ENCODE measurements at places on chromosomes 13 and 19.

GRCh38 chr13:58908019-58908679, 1255.6 kb downstream of the DIAPH3 start:
- no peak for DNase-seq

DNA sequence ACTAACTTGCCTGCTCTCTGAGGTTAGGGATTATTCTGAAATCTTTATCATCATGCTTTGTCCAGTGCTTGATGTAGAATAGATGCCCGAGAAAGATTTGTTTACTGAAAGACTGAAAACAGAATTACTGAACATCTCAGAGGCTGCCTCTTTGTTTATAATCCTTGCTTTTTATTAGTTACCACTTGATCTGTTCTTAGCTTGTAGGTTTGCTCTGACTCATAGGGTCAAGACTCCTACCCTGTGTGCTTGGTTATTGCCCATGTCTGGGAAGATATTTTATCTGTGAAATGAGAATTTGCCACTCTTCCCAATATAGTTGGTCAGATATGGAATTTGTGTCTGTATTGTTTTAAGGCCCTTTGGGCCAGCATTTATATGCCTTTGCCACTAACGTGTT, 675.3 kb downstream of the DIAPH3 start:
- no peak for DNase-seq

DNA sequence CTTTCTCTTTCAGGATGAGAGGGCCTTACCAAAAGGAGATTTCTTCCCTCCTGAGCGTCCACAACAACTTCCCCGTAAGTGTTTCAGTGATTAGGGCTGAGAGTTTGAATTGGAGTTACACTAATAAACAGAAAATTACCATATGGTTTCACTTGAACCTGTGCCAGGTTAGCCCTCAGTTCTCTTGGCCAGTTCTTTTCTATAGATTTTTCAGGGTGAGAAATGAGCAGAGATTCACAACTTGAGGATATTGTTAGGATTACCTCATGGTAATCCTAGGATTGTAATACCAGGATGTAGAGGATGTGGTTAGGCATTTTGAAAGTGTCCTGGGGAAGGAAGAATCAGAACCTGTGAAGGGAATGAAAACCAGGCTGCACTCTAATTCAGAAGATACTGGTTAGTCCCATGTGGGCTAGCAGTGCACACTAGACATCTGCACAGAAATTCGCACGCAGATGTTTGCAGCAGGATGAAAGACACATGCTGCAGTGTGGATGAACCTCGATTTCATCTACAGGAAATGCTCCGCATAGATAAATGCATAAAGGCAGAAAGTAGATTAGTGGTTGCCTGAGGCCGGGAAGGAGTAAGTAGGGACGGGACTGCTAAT, 24.1 kb downstream of the HNRNPM start:
- no peak for DNase-seq

DNA sequence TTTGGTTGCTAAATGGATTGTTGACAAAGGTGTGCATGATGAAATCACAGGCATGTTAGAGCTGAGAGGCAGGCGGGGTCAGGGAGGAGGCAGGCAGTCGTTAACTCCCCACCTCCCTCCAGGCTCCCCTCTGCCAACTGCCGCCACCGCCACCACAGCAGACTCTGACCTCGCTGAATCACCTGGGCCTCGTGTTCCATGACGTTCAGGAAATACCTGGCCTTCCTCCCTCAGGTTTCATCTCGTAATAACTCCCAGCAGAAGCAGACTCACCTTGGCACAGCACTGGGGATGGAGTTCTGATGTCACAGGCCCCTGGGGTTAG, 198.5 kb downstream of the KATNAL1 start:
- DNase-seq: no peak

DNA sequence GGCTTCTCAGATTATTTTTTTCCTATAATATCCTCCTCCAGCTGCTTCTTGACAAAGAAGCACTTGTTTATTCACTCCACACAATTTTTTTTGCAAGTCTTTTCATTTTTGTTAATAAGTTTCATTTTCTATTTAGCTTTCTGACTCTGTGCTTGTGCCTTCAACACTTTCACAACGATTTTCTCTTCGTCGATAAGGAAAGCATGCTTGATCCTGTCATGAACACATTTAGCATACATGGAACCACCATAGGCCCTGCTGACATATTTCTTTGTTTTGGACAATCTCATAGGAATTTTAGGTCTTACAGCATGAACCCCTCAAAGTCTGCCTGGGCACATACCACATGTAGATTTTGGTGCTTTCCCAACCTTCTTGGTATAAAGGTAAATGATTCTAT, 346.0 kb downstream of the KCNRG start:
- no peak for DNase-seq

GRCh38 chr13:59842507-59842906, 321.2 kb downstream of the DIAPH3 start:
- no peak for DNase-seq

GRCh38 chr19:40682431-40682964, 8.0 kb downstream of the NUMBL start:
- no peak for DNase-seq

DNA sequence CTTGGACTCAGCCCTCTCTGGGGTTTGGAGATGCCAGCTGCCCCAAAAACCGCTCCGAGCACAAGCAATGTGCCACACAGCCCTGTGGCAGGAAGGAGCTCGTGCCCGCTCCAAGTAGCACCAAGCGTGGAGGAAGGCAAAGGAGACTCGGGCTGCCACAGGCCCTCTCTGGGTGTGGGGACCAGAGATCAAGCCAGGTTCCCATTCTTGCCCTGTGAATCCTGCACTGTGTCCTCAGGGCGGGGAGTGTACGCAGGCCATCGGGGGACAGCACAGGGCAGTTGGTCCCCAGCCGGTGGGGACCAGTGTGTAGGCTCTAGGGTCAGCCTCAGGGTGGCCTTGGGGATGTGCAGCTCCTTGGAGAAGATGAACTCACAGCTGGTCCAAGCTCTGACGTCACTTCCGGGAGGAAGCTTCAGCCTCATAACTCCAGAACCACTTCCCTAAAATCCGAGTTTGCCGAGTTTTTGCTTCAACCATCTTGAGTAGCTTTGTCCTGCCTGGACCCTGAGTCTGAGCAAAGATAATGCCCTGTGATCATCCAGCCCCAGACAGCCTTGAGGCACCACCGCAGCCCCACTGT, 9.3 kb upstream of the CPAMD8 start:
- no peak for DNase-seq

GRCh38 chr13:20815464-20815863, 41.7 kb upstream of the EEF1AKMT1 start:
- DNase-seq: no peak

DNA sequence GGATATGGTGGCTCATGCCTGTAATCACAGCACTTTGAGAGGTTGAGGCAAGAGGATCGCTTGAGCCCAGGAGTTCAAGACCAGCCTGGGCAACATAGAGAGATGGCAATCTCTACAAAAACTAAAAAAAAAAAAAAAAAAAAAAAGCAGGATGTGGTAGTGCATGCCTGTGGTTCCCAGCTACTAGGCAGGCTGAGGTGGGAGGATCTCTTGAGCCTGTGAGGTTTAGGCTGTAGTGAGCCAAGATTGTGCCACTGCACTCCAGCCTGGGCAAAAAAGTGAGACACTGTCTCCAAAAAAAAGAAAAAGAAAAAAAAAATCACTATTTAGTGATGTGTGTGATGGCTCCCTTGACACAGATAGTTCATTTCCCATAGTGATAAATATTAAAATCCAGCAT, 365.0 kb upstream of the NBEA start:
- DNase-seq: no peak

DNA sequence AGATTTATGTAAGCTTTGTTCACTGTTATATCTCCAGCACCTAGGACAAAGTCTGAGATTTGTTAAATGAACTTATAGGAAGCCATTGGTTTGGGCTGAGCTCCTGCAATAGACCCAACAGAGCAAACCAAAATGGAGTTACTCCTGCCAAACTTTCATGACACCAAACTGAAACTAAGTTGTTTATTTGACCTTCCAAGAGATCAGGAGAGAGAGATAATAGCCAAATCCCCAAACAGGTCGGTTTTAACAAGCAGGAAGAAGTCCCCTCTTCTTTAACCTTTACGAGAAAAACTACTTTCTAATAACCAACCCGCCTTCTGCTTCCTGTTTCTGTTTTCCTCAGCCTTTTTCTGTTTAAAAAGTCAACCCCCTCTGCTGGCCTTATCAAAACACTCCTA, 54.9 kb upstream of the ATP12A start:
- no peak for DNase-seq

- no peak for DNase-seq
These were observed 2.5 kb downstream of the ZNF430 start for GRCh38 chr19:21022996-21023395.

GRCh38 chr13:61531383-61532065, 115.9 kb upstream of the PCDH20 start:
- no peak for DNase-seq

- no peak for DNase-seq
These were observed 366.2 kb downstream of the DCT start for GRCh38 chr13:94113245-94113644.

- DNase-seq: no peak
These were observed 2.4 kb downstream of the ELAVL3 start for GRCh38 chr19:11478167-11479089.

GRCh38 chr13:95033890-95034289, 267.4 kb downstream of the ABCC4 start:
- DNase-seq: no peak

DNA sequence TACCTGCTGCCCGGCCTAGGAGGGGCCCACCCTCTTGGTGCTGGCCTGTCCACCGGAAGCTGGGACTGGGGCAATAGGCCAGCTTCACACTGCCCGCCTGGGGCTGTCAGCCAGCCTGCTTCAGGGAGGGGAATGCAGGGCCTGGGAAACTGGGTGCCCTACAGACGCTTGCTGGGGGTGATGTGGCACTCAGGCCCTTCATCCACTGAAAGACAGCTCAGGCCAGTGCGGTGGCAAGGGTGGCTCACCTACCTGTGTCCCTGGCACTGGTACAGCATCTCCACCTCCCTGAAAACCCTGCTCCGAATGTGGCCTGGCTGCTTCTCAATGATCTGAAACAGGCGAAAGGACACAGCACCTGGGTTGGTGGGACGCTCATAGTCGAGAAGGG, 7.8 kb downstream of the MKNK2 start:
- DNase-seq: no peak

Data from cortex of kidney (tissue), 1 donor.